ENCODE measurements at places on chromosomes 1 and 21.

GRCh38 chr1:227547310-227548118 lies 15.8 kb upstream of the ZNF678 start:
- DNase-seq, result no peak

DNA sequence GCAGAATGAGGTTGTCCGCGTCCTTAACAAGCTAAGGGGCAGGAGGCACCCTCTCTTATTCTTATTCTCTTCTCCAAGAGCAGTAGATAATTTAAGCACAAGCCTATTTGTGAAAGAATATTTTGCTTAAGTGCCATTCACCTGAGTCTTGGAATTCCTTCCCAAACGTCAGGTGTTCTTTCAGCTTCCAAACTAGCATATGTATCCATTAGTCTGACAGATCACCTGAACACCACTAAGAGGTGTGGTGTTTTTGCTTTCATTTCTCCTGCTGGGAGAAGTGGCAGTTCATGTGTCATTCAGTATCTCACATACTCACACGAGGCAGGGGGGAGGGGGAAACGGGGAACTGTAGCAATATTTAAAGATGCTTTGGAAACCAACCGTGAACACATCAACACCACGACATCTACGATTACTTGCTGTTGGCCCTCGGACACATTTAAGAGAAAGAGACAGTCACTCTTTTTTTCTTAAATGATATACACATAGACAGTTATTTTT lies 45.5 kb upstream of the RBM15 start:
- no peak for DNase-seq

GRCh38 chr1:114195819-114196218 lies 42.1 kb upstream of the SYT6 start:
- DNase-seq, result no peak

- no peak for DNase-seq
Measured at GRCh38 chr1:56147459-56147858, 431.9 kb downstream of the PLPP3 start.

GRCh38 chr1:167250482-167250881 lies 29.8 kb downstream of the POU2F1 start:
- DNase-seq, result no peak

DNA sequence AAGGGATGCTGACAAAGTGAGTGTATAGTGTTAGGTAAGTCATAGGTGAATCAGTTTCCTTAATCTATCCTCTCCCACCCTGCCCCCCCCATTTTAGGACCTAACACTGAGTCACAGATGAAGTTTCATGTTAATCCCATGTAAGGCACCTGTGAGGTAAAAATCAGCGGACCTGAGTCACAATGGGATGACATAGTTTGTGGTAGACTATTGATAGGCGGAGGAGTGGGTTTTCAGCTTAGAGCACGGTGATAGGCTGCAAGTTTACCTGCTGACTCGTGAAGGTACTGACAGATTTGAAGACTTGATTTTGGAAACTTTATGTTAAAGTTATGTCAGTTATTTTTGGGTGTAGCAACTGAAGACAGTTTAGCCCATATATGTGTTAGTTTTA lies 1.7 kb downstream of the TOR1AIP1 start:
- DNase-seq, result peak; percentile 62

GRCh38 chr1:89896105-89896942 lies 75.5 kb downstream of the LRRC8D start:
- no peak for DNase-seq

DNA sequence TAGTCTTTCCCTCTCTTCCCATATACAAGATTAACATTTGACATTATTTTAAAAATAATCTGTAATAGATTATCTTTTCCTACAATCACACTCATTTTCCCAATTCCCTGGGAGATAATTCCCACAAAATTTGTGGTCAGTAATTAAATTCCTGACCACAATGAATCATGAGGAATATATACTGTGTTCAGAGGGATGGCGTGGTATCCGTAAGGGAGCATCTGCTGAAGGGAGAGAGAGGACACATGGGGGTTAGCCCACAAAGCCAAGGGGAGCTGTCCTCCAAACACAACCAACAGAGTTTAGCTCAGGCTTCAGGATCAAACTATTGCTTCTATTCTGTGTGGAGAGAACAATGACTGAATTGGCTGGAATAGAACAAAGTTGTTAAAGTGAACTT lies 57.1 kb upstream of the PPP2R5A start:
- DNase-seq, result no peak

DNA sequence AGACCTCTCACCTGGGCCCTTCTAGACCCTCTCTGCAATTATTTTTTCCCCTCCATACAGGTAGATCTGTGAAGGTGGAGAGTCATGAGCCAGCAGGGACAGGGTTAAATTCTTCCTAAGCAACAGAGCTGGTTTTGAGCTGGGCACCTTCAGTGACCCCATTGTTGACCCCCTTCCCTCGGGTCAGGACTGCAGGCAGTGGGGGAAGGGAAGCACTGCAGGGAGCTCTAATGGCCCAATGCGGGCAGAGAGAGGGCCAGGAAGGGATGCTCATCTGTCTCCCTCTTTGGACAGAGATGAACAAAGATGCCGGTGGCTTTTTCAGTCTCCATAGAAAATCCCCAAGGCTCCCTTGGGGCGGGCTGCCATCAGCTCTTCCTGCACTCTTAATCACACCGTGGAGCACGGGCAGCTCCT lies 21.4 kb downstream of the SOX13 start:
- no peak for DNase-seq

DNA sequence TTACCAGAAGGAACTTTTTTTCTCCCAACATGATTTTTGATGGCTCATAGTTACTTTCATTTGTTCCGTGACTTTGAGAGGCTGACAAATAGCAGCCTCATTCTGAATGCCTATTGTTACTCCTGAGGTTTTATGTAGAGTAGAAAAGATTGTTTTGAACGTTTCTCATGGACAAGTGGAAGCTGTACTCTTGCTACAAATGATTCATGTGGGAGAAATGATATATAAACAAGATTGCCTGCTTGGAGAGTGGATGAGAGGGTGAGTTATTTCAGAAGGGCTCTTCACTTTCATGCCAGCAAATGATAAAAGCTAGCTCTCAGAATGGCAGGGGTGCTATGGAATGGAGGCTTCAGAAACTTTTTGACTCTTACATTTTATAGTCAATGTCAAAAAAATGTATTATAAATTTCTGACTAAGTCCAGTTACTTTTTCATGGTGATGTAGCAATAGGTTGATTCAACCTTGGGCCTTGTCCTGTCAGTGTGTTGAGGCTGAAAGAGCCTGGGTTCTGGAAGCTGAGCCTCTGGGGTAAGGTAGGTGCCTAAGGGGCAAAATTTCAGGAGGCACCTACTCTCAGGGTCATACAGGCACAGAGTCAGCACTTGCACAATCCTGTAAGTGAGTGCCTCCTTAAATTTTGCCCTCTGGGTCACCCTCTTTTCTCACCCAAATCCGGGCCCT lies 19.4 kb downstream of the JUN start:
- DNase-seq, result no peak

DNA sequence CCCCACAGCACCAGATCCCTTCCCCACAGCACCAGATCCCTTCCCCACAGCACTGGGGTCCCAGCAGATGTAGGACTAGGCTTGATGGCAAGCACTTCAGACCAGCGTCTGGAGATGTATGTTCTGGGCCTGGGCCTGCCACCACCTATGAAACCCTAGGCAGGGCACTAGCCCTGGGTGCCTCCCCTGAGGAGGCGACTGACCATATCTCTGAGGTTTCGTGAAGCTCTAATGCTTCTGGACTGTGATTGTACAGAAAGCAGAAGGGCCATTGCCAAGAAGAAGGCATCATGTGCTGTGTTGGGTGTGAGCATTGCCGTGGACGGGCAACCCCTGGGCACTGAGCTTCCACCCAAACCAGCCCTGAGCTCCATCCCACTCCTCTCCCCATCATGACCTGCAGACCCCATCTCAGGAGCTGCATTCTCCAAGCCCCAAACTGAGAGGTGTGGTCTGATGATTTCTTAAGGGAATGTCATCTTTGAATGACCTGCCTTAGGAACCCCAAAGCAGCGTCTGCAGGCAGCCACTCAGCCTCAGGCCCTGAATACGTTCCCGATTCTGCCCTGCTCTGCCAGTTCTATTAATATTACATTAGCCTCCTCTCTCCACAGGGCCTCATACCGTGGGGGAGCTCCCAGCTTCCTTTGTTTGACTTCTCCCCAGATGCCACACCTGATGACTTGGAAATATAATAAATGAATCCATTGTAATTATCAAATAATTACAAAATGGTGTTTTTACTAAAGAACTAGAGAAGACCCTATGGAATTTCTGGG lies 163.4 kb downstream of the TRIM33 start:
- no peak for DNase-seq
